ENCODE measurements at places on chromosomes 3 and 15.

DNA sequence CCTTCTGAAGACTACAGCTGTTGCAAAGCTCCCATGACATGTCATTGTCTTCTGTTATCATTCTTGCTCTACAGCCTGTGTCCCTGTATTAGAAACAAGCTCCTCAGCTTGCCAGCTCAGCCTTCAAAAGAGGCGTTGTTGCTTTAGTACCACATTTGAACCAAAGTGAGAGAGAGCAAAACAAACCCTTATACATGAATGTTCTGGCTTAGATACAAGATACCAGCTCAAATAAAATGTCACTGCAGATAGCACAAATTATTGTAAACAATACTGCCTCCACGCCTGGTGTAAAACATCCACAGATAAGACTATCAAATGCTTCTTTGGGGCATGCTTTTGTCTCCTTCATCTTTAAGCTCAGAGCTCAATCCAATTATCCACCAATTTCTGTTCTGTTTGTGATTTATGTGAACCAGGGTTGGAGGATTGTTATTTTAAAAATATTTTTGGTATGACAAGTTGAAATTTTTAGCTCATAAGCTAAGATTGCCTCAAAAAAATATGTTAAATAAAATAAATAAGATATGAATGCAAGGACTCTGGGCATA, 403.6 kb upstream of the CDIN1 start:
- H3K27me3 ChIP-seq, result no peaks in the 10 kb centered on the region
- H3K4me1 ChIP-seq, result no peaks in the 10 kb centered on the region
- H3K4me3 ChIP-seq, result no peak overlapping the region

- no peaks in the 10 kb centered on the region for H3K36me3 ChIP-seq
- no peaks in the 10 kb centered on the region for H3K27me3 ChIP-seq
- H3K4me3 ChIP-seq, result no peak overlapping the region
- DNase-seq, result no peak
- H3K27ac ChIP-seq, result no peak overlapping the region
Observed at GRCh38 chr3:26279091-26279490, 343.5 kb upstream of the LRRC3B start.

DNA sequence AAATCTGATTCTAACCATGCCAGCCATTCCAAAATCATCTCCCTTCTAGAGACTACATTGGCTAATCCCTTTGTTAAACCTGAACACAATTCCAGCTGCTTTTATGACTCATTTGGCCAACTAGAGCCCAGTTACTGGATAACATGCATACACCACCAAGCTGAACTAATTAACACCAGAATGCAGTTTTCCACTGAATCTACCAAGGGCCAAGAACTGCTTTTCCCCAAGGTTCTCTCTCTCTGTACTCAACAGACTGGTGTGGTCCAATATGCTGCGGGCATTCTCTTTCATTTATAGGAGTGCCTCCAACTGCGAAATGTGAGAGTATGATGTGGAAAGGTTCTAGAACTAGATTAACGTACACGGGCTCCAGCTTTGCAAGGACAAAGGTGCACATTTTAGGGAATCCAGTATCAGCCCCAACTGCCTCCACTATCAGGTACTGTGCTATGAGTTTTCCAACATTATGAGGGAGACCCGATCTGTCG, 1.5 kb downstream of the CHSY1 start:
- H3K4me1 ChIP-seq, result peaks cover 48% of the 10 kb centered on the region
- no peaks in the 10 kb centered on the region for H3K27me3 ChIP-seq
- H3K4me3 ChIP-seq, result peak overlapping the region; percentile 96
- H3K36me3 ChIP-seq, result no peaks in the 10 kb centered on the region
- H3K27ac ChIP-seq, result peak overlapping the region; percentile 69

DNA sequence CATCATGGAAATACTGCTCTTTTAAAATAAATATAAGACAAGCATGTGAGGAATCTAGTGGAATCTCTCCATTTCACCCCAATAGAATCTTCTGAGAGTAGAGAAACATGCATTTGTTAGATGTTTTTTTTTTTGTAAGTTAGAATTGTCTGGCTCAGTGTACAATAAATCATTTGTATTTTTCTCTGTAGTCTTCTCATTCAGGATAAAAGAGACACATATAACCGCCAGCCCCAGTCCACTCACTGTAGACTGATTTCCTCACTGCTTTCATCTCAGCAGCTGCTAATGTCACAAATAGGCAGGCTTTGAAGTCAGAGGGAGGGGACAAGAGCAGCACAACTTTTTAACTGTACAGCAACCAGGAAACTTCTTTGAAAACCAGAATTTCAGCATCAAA, 140.2 kb upstream of the RBMS3 start:
- no peaks in the 10 kb centered on the region for H3K36me3 ChIP-seq
- no peak for DNase-seq
- no peak overlapping the region for H3K4me3 ChIP-seq
- no peak overlapping the region for H3K27ac ChIP-seq
- H3K4me1 ChIP-seq, result peaks cover 11% of the 10 kb centered on the region

- H3K27ac ChIP-seq, result no peak overlapping the region
- no peak for DNase-seq
- no peaks in the 10 kb centered on the region for H3K27me3 ChIP-seq
- H3K36me3 ChIP-seq, result no peaks in the 10 kb centered on the region
- H3K4me3 ChIP-seq, result no peak overlapping the region
- no peaks in the 10 kb centered on the region for H3K4me1 ChIP-seq
Observed at GRCh38 chr3:5343459-5343858, 156.0 kb downstream of the EDEM1 start.

- no peak overlapping the region for H3K27ac ChIP-seq
- H3K27me3 ChIP-seq, result no peaks in the 10 kb centered on the region
- DNase-seq, result no peak
- H3K36me3 ChIP-seq, result peaks cover 2% of the 10 kb centered on the region
Observed at GRCh38 chr3:64673159-64673715, 14.6 kb downstream of the ADAMTS9 start.

GRCh38 chr3:182793663-182794454, 555 bp downstream of the ATP11B start:
- peak overlapping the region; percentile 89 for H3K4me3 ChIP-seq
- H3K27me3 ChIP-seq, result no peaks in the 10 kb centered on the region
- H3K27ac ChIP-seq, result peak overlapping the region; percentile 96
- peak; percentile 66 for DNase-seq
- no peaks in the 10 kb centered on the region for H3K36me3 ChIP-seq
- peaks cover 18% of the 10 kb centered on the region for H3K4me1 ChIP-seq

DNA sequence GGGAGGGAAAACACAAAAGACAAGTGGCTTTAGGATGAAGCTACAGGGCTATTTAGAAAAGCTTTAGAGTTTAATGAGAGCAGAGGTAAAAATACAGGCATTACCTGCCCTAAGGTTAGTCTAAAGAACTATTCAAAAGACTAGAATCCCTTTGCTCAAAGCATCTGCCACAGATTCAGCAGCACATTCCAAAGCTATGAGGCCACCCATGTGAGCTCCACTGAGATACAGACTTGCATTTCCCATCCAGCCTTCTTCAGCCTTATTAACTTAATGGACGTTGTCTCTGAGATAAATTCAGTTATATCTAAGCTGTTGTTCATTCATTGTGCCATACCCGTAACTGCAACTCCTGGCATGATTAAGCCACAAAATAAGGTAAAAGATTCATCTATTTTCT, 25.4 kb downstream of the CXCR6 start:
- H3K36me3 ChIP-seq, result peaks cover 54% of the 10 kb centered on the region
- H3K4me1 ChIP-seq, result peaks cover 8% of the 10 kb centered on the region
- peak overlapping the region; percentile 47 for H3K27ac ChIP-seq

GRCh38 chr3:194001-194400, 2.6 kb upstream of the CHL1 start:
- no peaks in the 10 kb centered on the region for H3K36me3 ChIP-seq
- no peak overlapping the region for H3K27ac ChIP-seq
- DNase-seq, result no peak

GRCh38 chr3:174949523-174949922, 90.4 kb downstream of the NAALADL2 start:
- no peak overlapping the region for H3K4me3 ChIP-seq
- H3K27me3 ChIP-seq, result no peaks in the 10 kb centered on the region
- peak overlapping the region; percentile 43 for H3K27ac ChIP-seq

- no peaks in the 10 kb centered on the region for H3K36me3 ChIP-seq
- H3K4me3 ChIP-seq, result no peak overlapping the region
- H3K4me1 ChIP-seq, result peaks cover 28% of the 10 kb centered on the region
- H3K27me3 ChIP-seq, result no peaks in the 10 kb centered on the region
- no peak overlapping the region for H3K27ac ChIP-seq
Observed at GRCh38 chr15:75069301-75069925, 46.0 kb downstream of the PPCDC start.

DNA sequence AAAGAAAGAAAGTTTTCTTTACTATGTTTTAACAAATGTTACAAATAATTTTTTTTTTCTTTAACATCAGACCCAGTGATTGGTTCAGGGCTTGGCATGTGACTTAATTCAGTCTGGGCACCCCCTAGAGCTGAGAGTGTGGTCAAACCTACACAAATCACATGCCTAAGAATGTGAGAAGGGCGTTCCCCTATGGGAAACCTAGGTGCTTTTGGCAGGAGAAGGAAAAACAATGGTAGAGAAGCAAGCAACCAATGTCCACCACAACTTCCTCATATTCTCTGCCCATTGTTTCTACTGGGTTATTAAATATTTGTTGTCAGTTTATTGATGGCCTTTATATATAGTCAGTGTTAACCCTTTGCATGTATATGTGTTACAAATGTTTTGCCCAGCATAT, 21.4 kb upstream of the PIAS1 start:
- DNase-seq, result no peak
- no peak overlapping the region for H3K27ac ChIP-seq
- no peaks in the 10 kb centered on the region for H3K36me3 ChIP-seq
- no peaks in the 10 kb centered on the region for H3K27me3 ChIP-seq
- no peak overlapping the region for H3K4me3 ChIP-seq

- H3K36me3 ChIP-seq, result no peaks in the 10 kb centered on the region
- H3K4me1 ChIP-seq, result no peaks in the 10 kb centered on the region
- no peak overlapping the region for H3K27ac ChIP-seq
- peaks cover 5% of the 10 kb centered on the region for H3K27me3 ChIP-seq
Observed at GRCh38 chr3:127417709-127418559, 130.1 kb upstream of the PRR20G start.

- H3K36me3 ChIP-seq, result no peaks in the 10 kb centered on the region
- H3K27me3 ChIP-seq, result no peaks in the 10 kb centered on the region
- DNase-seq, result no peak
Observed at GRCh38 chr15:95325763-95326404, 1004.6 kb upstream of the NR2F2 start.
